ENCODE measurements at places on chromosomes 2 and 18. TPM values are rescaled to one million over a fixed set of nuclear protein-coding genes. Genes with fewer than 3 reads are reported as not detected.

Gene EDAR
- not detected for total RNA-seq

Gene FZD7
- 42.2 TPM for total RNA-seq

GRCh38 chr2:127357591-127357990 lies 30.2 kb downstream of the MAP3K2 start:
- no peak overlapping the region for H3K4me3 ChIP-seq
- H3K27me3 ChIP-seq, result no peaks in the 10 kb centered on the region
- no peaks in the 10 kb centered on the region for H3K36me3 ChIP-seq

DNA sequence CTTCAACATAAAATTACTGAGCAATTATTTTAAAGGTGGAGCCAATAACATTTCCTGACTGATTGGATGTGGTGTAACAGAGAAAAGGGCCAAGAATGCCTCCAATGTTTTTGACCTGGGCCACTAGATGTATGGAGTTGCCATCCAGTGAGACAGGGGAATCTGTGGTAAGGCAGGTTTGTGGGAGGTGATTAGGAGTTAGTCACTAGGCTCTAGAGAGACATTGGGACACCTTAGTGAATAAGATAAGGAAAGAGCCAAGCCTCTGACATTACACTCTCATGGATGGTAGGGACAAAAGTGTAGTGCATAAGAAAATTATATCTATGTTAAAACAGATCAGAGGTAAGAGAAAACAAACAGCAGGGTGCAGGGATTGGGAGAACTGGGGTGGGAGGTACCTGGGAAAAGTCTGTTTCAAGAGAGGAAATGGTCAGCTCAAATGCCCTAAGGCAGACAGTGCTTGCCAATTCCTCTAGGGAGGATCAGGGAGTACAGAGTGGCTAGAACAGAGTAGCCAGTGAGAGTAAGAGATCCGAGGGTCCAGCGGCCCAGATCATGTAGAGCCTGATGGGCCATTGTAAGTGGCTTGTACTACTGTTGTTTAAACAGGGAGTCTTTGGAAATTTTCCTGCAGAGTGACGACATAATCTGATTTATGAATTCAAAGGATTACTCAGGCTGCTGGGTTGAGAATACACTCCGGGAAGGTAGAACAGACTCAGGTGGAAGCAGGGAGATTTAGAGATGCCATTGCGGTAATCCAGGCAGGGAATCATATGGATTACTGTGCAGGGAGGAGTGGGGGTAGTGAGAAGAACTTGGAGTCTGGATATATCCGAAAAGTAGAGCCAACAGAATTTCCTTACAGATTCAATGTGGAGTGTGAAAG lies 45.7 kb upstream of the CUL3 start:
- H3K4me1 ChIP-seq, result no peaks in the 10 kb centered on the region
- H3K4me3 ChIP-seq, result no peak overlapping the region
- DNase-seq, result no peak
- no peak overlapping the region for H3K27ac ChIP-seq
- no peaks in the 10 kb centered on the region for H3K27me3 ChIP-seq

- no peak overlapping the region for H3K4me3 ChIP-seq
- no peak for DNase-seq
- no peaks in the 10 kb centered on the region for H3K36me3 ChIP-seq
These were observed 111.7 kb upstream of the AGAP1 start for GRCh38 chr2:235382179-235382578.

- H3K4me1 ChIP-seq, result peaks cover 12% of the 10 kb centered on the region
- no peak for DNase-seq
- no peak overlapping the region for H3K4me3 ChIP-seq
- H3K27ac ChIP-seq, result no peak overlapping the region
- no peaks in the 10 kb centered on the region for H3K36me3 ChIP-seq
These were observed 70.9 kb downstream of the FBXO36 start for GRCh38 chr2:229993236-229993635.

Gene NAT8
- not detected for total RNA-seq

DNA sequence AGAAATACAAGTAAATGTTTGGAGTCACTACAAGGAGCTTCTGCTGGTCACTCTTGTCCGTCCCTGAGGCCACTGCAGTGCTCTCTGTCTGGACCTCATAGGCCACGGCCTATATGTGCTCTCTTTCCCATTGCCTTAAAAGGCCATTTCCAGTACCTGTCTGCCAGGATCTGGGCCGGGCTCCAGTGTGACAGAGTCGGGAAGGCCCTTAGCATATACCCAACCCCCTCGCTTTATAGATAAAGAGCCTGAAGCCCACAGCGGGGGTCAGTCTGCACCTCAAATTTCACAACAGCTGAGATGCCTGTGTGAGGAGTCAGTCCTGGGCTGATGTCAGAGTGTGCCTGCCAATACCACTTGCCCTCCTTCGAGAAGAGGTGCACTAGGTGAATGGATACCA lies 39.9 kb downstream of the ADD2 start:
- no peaks in the 10 kb centered on the region for H3K27me3 ChIP-seq
- no peaks in the 10 kb centered on the region for H3K36me3 ChIP-seq
- peaks cover 17% of the 10 kb centered on the region for H3K4me1 ChIP-seq

Gene STEAP3
- total RNA-seq, result 17.9 TPM

GRCh38 chr2:151381266-151381665 lies 23.9 kb downstream of the TNFAIP6 start:
- no peaks in the 10 kb centered on the region for H3K36me3 ChIP-seq
- no peaks in the 10 kb centered on the region for H3K4me1 ChIP-seq
- no peak for DNase-seq
- no peak overlapping the region for H3K27ac ChIP-seq
- H3K4me3 ChIP-seq, result no peak overlapping the region

- DNase-seq, result no peak
- H3K27ac ChIP-seq, result no peak overlapping the region
- H3K27me3 ChIP-seq, result peaks cover 5% of the 10 kb centered on the region
- H3K4me1 ChIP-seq, result peaks cover 6% of the 10 kb centered on the region
These were observed 45.5 kb upstream of the CAB39 start for GRCh38 chr2:230666885-230667712.

- no peak overlapping the region for H3K4me3 ChIP-seq
- no peaks in the 10 kb centered on the region for H3K27me3 ChIP-seq
- H3K4me1 ChIP-seq, result peaks cover 12% of the 10 kb centered on the region
- H3K27ac ChIP-seq, result no peak overlapping the region
- H3K36me3 ChIP-seq, result no peaks in the 10 kb centered on the region
These were observed 30.9 kb downstream of the MEMO1 start for GRCh38 chr2:31979956-31980355.

DNA sequence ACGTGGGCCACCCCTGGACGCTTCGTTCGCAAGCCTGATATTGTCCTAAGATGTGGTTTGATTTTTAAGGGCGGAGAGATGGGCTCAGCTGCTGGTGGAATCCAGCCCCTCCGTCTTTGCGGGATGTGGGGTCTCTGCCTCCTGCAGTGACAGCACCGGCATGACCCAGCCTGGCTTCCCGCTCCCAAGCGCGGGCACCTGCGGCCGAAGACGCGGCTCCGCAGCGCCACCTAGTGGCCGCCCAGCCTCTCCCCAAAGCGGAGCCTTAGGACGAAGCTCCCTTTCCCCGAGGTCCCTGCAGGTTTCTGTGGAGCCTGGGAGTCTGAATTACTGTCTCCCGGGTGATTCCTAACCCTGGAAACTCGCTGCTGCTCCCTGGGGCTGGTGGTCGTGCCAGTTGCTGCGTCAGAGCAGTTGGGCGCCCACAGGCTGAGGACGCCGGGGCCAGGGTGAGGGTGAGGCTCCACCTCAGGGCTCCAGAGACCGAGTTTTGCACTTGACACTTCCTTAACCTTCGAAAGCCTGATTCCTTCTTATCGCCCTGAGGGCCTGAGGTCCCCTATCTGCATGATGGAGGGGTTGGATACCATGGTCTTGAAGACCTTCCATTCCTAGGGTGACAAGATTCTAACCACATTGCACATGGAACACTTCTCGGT lies 137.5 kb downstream of the TPO start:
- H3K4me1 ChIP-seq, result no peaks in the 10 kb centered on the region
- H3K36me3 ChIP-seq, result no peaks in the 10 kb centered on the region
- peak; percentile 82 for DNase-seq
- no peak overlapping the region for H3K4me3 ChIP-seq
- H3K27me3 ChIP-seq, result peaks cover 3% of the 10 kb centered on the region

Gene LYPD6B
- 4.8 TPM for total RNA-seq

Gene CDH20
- not detected for total RNA-seq

- H3K27ac ChIP-seq, result no peak overlapping the region
- H3K4me3 ChIP-seq, result no peak overlapping the region
- H3K4me1 ChIP-seq, result peaks cover 9% of the 10 kb centered on the region
- peaks cover 8% of the 10 kb centered on the region for H3K27me3 ChIP-seq
These were observed 41.6 kb downstream of the HS6ST1 start for GRCh38 chr2:128276878-128277675.
